ENCODE measurements at places on chromosomes 16 and 17. TPM values are rescaled to one million over a fixed set of nuclear protein-coding genes. Genes with fewer than 3 reads are reported as not detected.

GRCh38 chr16:24036038-24036543, 200.3 kb downstream of the PRKCB start:
- no peak for DNase-seq
- H3K27ac ChIP-seq = no peak overlapping the region
- H3K36me3 ChIP-seq = no peaks in the 10 kb centered on the region

The CDRT15L2 gene
- total RNA-seq = not detected

DNA sequence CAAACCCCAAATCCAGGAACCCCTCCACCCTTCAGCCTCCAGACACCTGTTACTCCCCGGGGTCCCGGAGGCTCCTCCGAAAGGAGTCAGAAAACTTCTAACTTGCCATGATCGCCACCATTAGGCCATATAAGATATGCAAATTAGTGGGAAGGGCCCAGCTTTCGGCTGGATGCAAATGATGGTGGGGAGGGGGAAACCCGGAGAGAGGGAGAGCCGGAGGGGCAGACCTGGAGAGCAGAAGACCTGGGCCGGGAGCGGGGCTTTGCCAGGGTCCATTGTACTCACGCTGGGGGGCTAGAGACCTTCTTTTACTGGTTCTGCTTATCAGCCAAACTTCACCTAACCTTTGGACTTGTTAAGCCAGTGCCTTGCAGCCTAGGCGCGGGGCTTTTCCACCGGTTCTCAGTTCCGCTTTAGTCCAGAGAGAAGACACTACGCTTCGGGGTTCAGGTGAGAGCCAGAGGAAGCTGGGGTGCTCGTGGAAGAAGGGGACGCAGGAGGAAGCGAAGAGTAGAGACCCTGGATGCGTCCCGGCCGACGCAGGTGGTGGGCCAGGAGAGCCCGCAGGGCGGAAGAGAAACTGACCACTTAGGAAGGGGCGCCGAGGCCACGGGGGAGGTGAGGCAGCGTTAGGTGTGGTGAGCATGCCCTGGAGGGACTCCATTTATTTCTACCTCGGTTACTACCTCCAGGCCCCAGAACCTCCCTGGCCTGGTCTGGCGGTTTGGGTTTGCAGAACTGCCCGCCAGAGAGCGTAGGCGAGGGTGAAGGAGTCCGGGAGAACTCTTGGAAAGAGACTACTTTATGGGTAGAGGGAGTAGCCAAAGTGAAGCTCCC, at the start of gene HNF1B:
Gene HNF1B (minus strand): TSS at position 99 of the 840 bp plus-strand sequence. CDS start 175 bp downstream, outside the sequence.
- no peaks in the 10 kb centered on the region for H3K36me3 ChIP-seq
- H3K4me3 ChIP-seq = peak within 1 kb of the TSS; percentile 12
- no peak for DNase-seq
- H3K4me1 ChIP-seq = peaks cover 43% of the 10 kb centered on the region

GRCh38 chr17:1420163-1420562, 20.1 kb upstream of the YWHAE start:
- H3K36me3 ChIP-seq = peaks cover 60% of the 10 kb centered on the region
- H3K4me3 ChIP-seq = no peak overlapping the region
- peaks cover 30% of the 10 kb centered on the region for H3K4me1 ChIP-seq
- no peak overlapping the region for H3K27ac ChIP-seq
- no peak for DNase-seq
- H3K27me3 ChIP-seq = no peaks in the 10 kb centered on the region

GRCh38 chr16:53207810-53208752, 153.3 kb downstream of the CHD9 start:
- peak overlapping the region; percentile 82 for H3K27ac ChIP-seq
- peak overlapping the region; percentile 55 for H3K4me3 ChIP-seq
- peak; percentile 43 for DNase-seq
- H3K36me3 ChIP-seq = no peaks in the 10 kb centered on the region
- peaks cover 15% of the 10 kb centered on the region for H3K4me1 ChIP-seq

DNA sequence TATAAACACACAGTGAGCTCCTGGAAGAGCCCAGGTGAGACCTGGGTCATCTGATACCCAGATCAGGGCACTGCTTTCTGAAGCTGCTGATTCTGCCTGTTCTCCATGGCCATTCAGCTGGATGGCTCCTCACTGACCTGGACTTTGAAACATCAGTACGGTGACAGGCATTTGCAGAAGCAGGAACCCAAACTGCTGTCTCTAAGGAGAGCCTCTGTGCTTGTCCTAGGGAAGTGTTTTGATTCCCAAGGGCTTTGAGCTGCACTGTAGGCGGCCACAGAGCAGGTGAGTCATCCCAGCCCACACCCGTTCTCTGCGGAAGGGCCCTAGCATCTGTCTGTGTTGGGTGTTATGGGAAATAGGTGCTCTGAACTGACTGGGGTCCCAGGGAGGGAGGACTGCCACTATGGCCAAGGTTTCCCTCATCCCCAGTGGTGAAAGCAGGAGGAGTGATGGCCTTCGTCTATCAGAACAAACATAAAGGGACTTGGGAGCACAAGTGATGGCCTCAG, 60.7 kb upstream of the ADCY9 start:
- no peak for DNase-seq
- H3K27ac ChIP-seq = no peak overlapping the region
- no peaks in the 10 kb centered on the region for H3K36me3 ChIP-seq

GRCh38 chr16:54107583-54108202, 178.9 kb downstream of the IRX3 start:
- H3K4me1 ChIP-seq = no peaks in the 10 kb centered on the region
- H3K27ac ChIP-seq = no peak overlapping the region
- no peak overlapping the region for H3K4me3 ChIP-seq
- peaks cover 10% of the 10 kb centered on the region for H3K36me3 ChIP-seq

DNA sequence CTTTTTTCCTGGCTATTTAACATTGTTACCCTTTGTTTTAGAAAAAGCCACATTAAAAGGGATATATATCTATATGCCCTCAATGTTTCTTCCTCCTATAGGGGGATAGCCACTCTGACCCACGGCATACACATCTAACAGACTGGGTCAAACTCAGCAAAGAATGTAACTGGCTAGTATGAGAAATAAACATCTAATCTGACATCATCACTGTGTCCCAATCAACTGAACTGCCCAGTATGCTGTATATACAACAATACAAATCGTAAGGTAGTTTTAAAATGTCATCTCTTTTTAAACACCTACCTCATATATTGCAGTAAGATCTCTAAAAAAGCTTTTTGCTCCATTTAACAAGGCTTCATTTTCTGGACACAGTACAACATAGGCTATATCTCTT, 39.9 kb upstream of the INTS2 start:
- no peak for DNase-seq
- peaks cover 99% of the 10 kb centered on the region for H3K36me3 ChIP-seq
- H3K4me1 ChIP-seq = peaks cover 6% of the 10 kb centered on the region
- H3K27ac ChIP-seq = no peak overlapping the region
- no peak overlapping the region for H3K4me3 ChIP-seq
- H3K27me3 ChIP-seq = no peaks in the 10 kb centered on the region

- DNase-seq = no peak
- H3K4me1 ChIP-seq = no peaks in the 10 kb centered on the region
- no peaks in the 10 kb centered on the region for H3K27me3 ChIP-seq
- H3K27ac ChIP-seq = no peak overlapping the region
- no peaks in the 10 kb centered on the region for H3K36me3 ChIP-seq
- H3K4me3 ChIP-seq = no peak overlapping the region
Observed at GRCh38 chr17:57724026-57724728, 20.9 kb downstream of the CCDC182 start.

DNA sequence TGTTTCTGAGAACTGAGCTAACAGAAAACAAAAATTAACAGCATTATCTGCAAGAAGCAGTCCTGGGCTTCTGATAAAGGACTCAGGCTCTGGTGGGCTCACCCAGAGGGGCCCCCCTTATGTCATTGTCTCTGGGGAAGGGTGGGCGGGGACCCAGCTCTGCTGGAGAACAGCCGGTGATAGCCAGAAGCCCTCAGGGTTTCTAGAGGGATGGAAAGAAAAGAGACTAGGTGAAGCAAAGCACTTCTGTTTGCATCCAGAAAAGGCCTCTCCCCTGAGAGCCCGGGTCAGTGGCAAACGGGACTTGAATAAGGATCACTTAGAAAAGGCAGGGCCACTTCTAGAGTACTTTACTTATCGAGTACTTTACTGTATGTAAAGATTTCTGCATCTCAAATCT, 7.0 kb upstream of the CDC42EP4 start:
- H3K4me1 ChIP-seq = peaks cover 6% of the 10 kb centered on the region
- H3K27me3 ChIP-seq = no peaks in the 10 kb centered on the region
- no peak for DNase-seq
- H3K36me3 ChIP-seq = no peaks in the 10 kb centered on the region
- H3K4me3 ChIP-seq = no peak overlapping the region
- no peak overlapping the region for H3K27ac ChIP-seq
